ENCODE measurements at places on chromosomes 1 and 21. TPM values are rescaled to one million over a fixed set of nuclear protein-coding genes. Genes with fewer than 3 reads are reported as not detected.

CYP4A22 gene
- not detected for total RNA-seq

DNA sequence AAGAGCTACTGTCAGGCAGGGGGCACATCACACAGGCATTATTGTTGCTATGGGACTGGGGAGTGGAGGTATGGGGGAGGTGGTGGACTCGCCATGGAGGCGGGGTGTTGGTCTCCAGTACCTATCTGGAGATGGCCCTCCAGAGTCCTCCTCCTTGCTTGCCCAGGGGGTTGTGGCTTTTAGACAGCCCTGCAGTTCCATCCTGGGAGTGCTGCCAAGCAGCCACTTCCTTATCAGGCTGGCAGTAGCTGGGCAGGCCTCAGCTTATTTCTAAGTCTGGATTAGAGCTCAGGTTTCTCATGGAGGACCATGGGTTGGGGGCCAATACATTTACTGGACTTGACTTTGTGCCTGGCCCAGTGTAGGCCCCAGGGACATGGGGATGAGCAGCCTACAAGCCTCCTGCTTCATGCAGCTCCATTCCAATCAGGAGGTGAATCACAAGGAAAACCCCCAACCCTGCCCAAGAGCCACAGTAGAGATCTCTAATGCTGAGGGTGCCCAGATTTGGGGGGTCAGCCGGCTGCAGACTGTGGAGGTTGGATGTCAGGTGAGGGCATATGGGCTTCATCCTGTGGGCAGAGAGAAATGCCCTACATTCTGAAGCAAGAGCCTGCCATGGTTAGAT lies 210.7 kb upstream of the EDN2 start:
- DNase-seq: no peak

GRCh38 chr21:34834852-34835501 lies 166.2 kb downstream of the CLIC6 start:
- peak; percentile 66 for DNase-seq

CFAP74 gene
- total RNA-seq: not detected

CDCA8 gene
- total RNA-seq: 60.4 TPM

DNA sequence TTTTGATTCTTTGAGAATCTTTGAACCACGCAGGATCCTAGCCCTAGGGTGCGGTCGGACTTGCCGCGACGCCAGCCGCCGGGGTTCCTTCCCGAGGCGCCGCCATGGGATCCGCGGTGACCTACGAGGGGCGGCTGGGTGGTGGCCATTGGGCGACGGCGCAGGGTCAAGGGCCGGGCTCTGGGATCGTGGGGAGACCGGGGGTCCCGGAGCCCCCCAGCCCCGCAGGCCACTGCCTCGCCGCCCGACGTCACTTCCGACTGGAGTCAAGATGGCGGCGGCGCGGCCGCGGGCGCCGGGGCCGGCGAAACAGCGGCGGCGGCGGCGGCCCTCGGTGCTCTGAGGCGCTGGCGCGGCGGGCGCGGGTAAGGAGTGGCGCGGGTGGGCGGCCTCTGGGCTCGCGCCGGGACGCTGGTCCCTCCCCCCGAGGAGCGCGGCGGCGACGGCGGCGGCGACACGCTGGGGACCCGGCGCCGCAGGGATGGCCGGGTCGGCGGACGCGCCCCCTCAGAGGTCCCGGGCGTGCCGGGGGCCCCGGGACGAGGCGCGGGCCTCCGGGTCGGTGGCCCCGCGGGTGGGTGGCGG lies at the start of gene PRDM2:
TSS of gene PRDM2 (plus strand) at position 253 of the 585 bp plus-strand sequence. CDS start 15,418 bp downstream, outside the sequence.
- DNase-seq: peak; percentile 71

GRCh38 chr1:78884685-78885452 lies 121.7 kb downstream of the ADGRL4 start:
- no peak for DNase-seq

GRCh38 chr1:91015794-91016550 lies 5.9 kb downstream of the ZNF644 start:
- DNase-seq: no peak

COL8A2 gene
- 0.08 TPM for total RNA-seq

PRRX1 gene
- total RNA-seq: not detected

DNA sequence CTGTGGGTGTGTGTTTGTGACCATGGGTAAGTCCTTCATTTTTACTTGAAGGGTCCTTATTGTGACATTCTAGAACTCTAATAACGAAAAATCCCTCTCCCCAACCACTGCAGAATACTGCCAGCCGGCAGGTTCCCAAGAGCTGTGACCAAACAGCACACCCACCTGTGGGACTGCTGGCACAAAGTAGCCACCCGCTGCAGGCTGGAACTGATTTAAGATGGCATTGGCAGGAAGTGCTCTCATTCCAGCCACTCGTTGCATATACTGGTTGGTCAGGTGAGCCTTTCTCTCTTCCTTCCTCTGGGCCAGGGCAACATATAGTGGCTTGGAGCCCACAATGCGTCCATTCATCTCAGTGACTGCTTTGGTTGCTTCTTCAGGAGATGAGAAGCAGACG lies 11.6 kb downstream of the PABPC4 start:
- no peak for DNase-seq

DNA sequence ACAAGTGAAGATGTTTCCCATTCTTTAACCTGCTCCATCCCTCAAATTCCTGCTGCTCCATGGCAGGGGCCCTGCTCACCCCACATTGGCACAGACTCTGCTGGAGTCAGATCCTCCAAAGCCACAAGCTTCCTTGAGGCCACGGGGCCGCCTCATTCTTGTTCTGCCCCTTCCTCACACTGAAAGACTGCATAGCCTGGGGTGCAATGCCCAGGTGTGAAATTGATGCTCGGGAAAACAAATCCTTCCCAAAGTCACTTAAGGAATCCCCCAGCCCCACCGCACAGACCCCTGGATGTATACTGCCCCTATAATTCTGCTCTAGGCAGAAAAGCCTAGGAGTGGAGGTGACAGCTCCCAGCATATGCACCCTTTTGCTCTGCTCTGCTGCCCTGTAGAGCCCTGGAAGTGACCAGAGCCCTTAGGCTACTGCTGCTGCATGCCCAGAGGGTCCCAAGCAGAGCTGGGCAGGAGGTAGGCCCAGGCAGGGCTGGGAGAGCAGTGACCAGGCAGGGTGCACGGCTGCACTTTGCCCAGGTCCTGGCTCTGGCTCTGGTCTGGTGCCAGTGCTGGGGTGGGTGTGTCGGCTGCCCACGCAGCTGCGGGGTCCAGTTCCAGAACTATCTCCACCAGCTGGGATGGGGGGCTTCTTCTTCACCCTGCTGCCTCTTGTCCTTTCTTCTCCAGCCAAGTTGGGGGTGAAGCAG lies 1.6 kb downstream of the HES2 start:
- no peak for DNase-seq

OLFML2B gene
- not detected for total RNA-seq

GRCh38 chr1:119655154-119655553 lies 7.1 kb upstream of the ZNF697 start:
- DNase-seq: no peak

DNA sequence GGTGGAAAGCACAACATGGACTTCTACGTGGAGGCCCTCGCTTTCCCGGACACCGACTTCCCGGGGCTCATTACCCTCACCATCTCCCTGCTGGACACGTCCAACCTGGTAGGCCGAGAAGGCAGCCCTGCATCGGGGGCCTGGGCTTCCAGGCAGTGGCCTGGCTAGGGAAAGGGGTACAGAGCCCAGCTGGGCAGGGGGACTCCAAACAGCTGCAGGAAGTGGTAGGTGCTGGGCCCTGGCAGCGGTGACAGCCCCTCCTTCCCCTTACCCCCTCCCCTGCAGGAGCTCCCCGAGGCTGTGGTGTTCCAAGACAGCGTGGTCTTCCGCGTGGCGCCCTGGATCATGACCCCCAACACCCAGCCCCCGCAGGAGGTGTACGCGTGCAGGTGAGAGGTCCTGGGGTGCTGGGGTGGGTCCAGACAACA lies 30.0 kb upstream of the PADI6 start:
- no peak for DNase-seq

PTGFR gene
- not detected for total RNA-seq

ADORA1 gene
- total RNA-seq: not detected

SELENON gene
- total RNA-seq: 6.6 TPM

- no peak for DNase-seq
These were observed 104.2 kb downstream of the ATP6V1G3 start for GRCh38 chr1:198436276-198436675.

SPRR4 gene
- not detected for total RNA-seq

CLDN17 gene
- total RNA-seq: not detected

ADAM30 gene
- not detected for total RNA-seq

TRABD2B gene
- not detected for total RNA-seq

DNA sequence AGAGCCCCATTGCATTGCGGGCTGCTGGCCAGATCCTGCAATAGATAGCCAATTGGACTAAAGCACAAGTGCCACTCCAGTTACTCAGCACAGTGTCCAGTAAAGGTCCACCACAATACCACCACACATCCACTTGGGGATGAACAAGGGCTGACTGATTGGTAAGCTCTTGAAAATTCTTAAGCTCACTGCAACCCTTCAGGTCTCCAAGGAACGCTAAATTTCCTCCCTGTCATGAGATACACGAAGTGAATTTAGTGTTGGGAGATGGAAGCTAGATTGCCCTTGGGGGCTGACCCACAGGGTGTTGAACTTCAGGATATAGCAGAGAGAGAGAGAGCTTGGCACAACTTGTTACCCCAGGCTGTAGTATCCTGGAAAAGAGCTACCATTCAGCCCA lies 9.8 kb upstream of the AADACL3 start:
- no peak for DNase-seq

- DNase-seq: no peak
These were observed 40.7 kb upstream of the COL6A2 start for GRCh38 chr21:46057111-46057709.

- no peak for DNase-seq
These were observed 165.9 kb upstream of the CACNA1E start for GRCh38 chr1:181317261-181317930.

GRCh38 chr1:110190282-110190929 lies 19.7 kb upstream of the KCNC4 start:
- no peak for DNase-seq

GRCh38 chr1:54329312-54330003 lies 76.7 kb downstream of the SSBP3 start:
- no peak for DNase-seq

LCE1E gene
- total RNA-seq: not detected

DNA sequence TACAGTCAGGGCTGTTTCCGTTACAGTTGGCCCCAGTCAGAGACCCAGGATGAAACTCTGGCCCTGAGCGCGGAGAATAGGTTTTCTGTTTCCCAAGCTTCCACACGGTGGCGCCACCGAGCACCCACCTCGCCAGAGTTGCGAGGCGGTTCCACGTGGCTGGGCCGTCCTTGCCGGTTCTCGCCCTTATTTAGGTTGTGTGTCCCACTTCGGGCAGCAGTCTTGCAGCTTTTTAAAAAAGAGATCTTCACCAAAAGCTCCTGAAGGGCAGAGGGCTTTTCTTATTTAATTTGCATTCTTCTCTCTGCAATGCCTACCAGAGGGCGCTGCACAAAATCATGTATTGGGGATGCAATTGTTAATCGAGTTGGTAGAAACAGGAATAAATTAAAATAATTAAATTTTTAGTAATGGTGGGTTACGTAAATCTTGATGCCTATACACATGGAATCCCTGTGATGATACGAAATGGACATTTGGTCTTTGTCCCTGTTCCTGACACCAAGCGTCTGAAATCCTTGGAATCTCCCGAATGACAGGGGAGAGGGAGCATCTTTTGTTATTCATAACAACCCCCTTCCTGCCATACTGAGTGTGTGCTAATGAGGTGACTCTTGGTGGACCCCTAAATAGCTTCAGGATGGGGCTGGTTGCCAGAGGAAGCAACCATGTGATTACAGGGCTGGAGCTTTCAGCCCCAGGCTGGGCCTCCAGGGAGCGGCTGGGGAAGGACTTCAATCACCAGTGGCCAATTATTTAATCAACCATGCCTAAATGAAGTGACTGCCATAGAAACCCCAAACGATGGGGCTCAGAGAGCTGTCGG lies 5.6 kb upstream of the S100A7 start:
- DNase-seq: no peak

ROR1 gene
- total RNA-seq: 0.38 TPM

GRCh38 chr1:90721210-90722194 lies 4.4 kb upstream of the BARHL2 start:
- no peak for DNase-seq

DNA sequence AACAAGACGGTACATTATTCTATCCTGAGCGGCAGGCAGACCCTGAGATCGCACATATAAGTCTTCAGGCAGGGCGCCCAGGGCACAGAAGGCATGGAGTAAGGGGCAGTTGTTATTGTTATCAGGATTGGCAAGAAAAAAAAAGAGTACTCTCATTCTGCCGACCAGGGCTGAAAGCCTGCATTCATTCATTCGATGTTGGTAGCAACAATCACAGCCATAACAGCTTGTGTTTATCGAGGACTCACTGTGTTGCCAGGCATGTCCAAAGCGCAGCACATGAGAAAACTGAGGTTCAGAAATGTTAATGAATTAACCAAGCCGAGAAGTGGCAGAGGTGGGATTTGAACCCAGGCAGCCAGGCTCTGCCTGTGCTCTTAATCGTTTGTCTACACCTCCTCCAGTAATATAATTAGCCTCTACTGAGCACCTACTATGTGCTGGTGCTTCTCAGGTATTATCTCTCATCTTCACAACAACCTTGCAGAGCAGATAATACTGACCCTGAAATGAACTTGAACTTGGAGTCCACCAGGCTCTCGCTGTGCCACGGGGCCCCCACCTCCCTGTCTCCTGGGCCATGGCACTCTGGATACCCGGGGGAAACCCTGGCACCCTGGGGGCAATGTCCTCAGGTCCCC lies 56.2 kb downstream of the TAS1R2 start:
- no peak for DNase-seq

EBNA1BP2 gene
- 76.4 TPM for total RNA-seq

LCE1B gene
- total RNA-seq: not detected

KRTAP12-2 gene
- not detected for total RNA-seq

DNA sequence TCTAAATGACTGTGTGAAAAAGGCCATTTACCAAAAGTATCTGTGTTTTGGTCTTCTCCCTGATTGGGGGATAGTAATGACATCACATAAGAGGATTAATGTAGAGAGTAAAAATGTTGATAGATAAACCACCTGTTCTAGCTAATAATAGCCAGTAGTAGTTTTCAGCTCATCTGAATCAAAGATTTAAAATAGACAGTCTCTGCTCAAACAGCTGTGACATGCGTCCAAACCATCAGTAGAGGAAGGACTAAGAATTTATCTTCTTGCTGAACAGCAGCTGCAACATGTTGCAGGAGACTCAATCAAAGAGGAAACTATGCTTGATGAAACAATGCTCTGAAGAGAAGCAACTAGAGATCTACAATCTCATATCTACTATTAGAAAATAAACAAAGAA lies 21.4 kb downstream of the TMPRSS15 start:
- no peak for DNase-seq

DNA sequence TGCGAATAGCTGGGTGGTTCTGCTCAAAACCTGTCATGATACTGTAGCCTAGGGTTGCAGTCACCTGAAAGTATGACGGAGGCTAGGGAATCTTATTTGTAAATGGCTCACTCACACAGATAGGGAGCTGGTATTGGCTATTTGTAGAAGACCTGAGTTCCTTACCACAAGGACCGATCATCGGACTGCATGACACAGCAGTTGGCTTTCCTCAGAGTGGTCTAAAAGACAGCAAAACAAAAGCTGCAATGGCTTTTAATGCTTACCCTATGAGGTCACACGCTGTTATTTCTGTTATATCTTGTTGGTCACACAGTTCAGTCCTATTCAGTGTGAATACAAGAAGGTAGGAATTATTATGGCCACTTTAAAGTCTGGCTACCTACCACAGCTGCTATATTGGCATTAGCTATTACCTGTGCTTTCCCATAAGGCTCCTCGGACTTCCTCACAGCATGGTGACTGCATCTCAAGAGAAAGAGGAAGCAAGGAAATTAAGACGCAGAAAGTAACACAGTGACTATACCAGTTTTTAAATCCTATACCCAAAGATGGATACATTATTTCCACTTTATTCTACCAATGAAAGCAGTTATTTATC lies 68.4 kb upstream of the LRRC7 start:
- no peak for DNase-seq

GBP1 gene
- 154 TPM for total RNA-seq

Data from natural killer cell treated with Interleukin-12 subunit alpha and Interleukin-12 subunit beta and Interleukin-15 and Interleukin-18, amount 100 ng/mL, for 72 hours (primary cell).